ENCODE measurements at places on chromosomes 7 and 10.

GRCh38 chr7:38017320-38017719 lies 96.9 kb downstream of the EPDR1 start:
- no peak for DNase-seq

DNA sequence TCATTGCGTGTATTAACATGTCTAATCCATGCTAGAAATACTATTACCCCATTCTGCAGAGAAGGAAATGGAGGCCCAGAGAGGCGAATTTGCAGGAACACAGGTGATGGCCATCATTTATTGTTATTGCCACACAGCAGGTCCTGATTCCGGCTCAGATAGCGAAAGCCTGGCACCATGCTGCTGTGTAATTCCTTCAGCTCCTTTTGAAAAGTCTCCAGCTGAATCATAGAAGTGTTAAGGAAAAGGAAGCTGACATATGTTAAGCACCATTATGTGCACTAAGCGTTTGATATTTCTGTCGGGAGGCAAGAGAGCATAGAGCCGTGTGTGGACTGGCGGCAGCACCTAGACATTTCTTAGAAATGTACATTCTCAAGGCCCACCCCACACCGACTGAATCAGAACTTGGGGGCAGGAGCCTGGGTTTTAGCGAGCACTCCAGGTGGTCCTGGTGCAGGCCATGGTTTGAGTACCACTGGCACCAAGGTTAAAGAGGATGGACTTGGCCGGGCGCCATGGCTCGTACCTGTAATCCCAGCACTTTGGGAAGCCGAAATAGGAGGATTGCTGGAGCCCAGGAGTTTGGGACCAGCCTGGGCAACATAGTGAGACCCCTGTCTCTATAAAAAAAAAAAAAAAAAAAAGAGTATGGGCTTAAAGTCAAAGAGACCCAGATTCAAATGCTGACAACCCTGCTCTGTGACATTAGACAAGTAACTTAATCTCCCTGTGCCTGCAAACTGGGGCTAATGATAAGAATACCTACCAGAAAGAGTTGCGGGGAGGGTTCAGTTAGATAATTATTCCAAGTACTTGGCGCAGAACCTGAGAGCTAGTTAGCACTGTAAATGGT lies 52.2 kb downstream of the UNC5B start:
- DNase-seq: no peak

DNA sequence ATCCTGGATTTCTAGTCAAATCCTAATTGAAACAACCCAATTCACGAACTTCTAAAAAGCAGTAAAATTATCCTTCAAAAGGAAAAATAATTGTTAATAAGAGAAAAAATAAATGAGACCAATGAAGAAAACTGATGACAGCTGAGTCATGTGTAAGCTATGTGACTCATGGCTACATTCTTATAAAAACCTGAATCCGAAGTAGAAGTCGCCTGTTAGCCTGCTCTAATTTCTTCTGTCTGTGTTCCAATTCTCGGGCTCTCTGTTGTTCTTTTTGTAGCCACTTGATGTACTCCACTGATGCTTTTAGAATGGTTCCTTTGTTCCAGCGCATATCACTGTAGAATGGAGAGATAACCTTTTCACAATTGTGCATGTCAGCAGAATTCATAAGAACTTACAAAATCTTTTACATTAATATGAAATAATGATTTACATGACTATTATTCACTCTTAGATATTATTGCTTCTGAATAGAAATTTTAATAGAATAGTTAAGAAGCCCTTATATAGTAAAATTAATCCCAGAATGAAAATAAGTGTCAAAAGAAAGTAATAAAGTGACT lies 88.8 kb downstream of the TFEC start:
- DNase-seq: no peak

- no peak for DNase-seq
Observed at GRCh38 chr10:25100141-25100540, 74.7 kb upstream of the GPR158 start.

DNA sequence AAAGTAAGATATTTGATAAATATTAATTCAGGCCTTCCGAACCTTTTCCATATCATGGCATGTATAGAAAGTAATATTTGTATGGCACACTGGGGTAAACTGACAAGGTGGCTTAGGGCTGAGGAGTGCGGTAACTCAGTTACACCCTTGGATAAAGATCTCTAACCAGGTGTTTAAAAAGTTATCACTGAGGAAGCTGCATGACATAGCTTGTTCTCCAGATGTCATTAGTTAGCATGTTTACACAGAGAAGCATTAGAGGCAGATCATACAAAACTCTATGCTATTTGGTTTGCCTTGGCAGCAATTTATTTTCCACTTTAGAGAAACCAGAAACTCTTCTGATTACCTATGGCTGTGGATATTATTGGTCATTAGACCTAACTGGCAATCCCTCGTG lies 118.2 kb downstream of the ST7 start:
- no peak for DNase-seq

- no peak for DNase-seq
Observed at GRCh38 chr7:148912758-148913541, 28.9 kb upstream of the EZH2 start.

DNA sequence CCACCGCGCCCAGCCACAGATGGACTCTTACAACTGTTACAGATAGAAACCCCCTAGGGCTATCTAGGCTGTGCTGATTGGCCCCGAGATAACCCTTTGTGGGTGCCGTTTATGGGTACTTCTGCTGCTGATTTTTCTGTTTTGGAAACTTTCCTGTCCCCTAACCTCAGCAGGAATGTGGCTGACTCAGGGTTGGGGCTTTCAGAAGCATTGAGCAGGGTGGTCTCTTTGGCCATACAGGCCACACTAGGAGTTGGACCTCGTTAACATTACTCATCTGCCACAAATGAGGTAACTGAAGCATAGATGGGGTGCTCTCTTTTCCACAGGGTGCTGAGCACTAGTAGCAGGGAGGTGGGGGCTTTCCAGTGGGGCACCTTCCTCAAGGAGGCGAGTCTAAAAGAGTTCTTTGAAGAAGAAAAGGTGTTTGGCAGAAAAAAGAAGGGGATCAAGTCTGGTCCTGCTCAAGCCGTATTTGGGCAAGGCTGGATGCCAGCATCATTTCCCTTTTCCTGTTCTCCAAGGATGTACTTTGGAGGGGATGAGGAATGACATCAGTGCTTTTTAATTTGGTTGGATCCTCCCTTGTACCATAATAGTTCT lies 6.4 kb downstream of the ZSCAN25 start:
- no peak for DNase-seq

GRCh38 chr10:85784792-85785191 lies 581.8 kb downstream of the GRID1 start:
- no peak for DNase-seq

DNA sequence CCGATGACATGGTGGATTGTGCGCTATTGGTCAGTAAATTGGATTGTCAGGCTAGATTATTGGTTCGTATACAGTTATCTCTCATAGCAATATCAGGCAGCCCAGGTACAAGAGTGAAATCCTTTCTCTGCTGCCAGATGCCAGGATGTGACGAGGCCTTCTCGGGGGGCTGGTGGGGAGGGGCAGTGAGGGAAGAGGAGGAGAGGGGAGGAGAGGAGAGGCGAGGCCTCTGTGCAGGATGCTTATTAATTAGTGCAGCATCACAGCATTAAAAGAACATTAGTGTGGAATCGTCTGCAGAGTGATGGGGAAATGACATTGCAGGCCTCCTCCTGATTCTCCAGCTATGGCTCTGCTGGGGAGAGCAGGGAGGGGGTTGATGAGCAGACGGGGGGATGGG lies 30.5 kb upstream of the SLF2 start:
- DNase-seq: no peak

GRCh38 chr10:70726909-70727495 lies 54.7 kb downstream of the ADAMTS14 start:
- no peak for DNase-seq

DNA sequence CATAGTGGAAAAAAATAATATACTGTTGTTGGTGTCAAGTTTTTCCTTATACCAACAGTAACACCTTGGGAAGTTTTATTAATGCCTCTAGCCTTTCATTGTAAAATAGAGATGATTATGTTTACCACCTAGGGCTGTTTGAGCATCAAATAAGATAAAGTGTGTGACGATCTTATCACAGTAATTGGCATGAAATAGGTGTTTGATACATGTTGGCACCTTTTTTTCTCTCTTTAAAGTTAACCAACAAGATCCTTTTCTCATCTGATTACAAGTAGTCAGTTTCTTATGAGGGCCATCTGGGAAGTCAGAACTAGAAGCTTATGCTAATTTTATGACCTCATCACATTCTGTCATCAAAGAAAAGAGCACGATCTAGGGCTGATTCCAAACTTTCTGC lies 669.5 kb downstream of the CCSER2 start:
- DNase-seq: no peak

DNA sequence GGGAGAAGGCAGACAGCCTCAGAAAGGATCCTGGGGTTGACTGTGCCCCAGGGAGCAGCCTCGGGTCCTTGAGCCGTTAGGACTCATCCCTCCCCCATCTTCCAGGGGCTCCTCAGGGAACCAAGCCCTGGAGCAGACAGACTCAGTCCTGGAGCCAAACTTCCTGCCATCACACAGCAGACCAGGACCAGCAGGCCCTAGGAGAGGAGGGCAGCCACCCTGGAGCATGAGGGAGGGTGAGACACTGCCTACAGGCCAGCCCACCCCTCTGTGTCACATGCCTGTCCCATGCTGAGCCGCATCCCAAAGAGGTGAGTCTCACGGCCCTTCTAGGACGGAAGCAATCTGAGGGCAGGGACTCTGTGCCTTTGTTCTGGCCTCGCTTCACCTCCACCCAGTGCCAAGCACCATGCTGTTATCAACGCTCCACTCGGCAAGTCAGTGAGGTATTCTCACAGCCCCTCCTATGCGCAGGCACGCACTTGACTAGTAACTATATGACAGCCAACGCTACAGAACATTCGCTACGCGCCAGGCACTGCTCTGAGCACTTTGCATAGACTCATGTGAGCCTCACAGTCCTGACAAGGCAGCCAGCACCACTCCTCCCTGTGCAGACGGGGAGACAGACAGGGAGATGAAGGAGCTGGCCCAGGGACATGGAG lies 19.1 kb downstream of the MAD1L1 start:
- DNase-seq: no peak

GRCh38 chr7:105297985-105298384 lies 90.7 kb downstream of the SRPK2 start:
- no peak for DNase-seq

DNA sequence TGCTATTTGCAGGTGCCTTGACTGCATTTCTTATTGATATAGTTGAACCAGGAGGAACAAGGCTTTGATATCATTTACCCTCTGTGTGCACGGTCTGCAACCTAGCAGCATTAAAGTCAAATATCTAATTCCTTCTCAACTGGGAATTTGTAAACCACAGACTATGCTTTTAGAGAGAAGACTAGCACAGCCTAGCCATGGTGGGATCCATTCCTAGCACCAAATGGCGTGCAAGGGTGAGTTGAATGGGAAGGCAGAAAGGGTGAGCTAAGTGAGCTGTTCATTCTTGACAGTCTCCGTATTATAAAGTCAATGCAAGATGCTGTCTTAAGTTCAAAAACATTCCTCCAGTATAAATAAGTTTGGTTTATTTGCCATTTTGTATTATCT lies 2.9 kb downstream of the ZNF365 start:
- DNase-seq: no peak

GRCh38 chr10:50552771-50553535 lies 70.8 kb downstream of the SGMS1 start:
- DNase-seq: no peak

DNA sequence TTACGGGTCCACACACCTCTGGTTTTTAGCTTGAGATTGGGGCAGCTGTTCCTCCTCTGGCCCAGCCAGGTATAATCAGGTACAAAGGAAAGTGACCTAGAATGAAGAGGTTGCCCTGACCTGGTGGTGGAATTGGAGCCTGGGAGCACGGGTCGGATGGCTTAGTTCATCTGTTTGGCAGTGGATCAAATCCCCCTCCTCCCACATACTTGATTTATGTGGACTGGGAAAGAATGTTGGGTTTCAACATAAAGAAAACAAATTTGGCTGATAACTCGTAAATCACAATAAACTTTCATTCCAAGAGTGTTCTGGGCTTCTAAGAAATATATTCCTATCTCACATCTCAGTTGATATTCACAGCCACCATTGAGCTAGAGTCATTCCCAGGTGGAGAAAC lies 186.8 kb downstream of the CUX1 start:
- DNase-seq: no peak

DNA sequence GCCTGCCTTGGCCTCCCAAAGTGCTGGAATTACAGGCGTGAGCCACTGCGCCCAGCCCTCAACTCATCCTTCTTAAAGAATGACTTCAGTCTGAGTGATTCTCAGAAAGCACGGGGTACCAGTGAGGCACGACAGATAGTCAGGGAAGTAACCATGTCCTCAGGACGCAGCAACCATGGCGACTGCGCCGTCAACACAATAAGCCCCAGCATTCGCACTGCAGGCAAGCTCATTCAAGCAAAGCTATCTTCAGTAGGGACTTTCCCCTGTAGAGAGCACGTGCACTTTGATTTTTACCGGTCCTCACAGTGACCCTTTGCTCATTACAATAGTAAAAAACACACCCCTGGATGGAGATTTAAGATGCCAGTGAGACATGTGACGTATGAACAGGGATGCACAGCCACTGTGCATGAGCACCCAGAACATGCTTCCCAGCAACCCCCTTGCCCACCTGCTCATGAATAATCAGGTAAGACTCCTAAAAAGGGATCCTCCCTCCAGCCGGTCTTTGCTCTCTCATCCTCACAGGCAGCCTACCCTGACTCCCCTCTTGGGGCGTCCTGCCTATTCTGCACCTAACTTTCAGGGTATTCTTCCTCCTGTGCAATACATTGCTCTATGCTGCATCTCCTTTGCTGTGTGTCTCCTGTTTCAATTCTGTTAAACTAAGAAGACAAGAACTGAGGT lies 9.1 kb downstream of the WDR86 start:
- DNase-seq: no peak

- no peak for DNase-seq
Observed at GRCh38 chr7:2006921-2007381, 225.8 kb downstream of the MAD1L1 start.

GRCh38 chr7:150405584-150406311 lies 26.6 kb downstream of the ZNF775 start:
- DNase-seq: no peak

GRCh38 chr10:70267161-70267933 lies 16.5 kb downstream of the NPFFR1 start:
- no peak for DNase-seq

DNA sequence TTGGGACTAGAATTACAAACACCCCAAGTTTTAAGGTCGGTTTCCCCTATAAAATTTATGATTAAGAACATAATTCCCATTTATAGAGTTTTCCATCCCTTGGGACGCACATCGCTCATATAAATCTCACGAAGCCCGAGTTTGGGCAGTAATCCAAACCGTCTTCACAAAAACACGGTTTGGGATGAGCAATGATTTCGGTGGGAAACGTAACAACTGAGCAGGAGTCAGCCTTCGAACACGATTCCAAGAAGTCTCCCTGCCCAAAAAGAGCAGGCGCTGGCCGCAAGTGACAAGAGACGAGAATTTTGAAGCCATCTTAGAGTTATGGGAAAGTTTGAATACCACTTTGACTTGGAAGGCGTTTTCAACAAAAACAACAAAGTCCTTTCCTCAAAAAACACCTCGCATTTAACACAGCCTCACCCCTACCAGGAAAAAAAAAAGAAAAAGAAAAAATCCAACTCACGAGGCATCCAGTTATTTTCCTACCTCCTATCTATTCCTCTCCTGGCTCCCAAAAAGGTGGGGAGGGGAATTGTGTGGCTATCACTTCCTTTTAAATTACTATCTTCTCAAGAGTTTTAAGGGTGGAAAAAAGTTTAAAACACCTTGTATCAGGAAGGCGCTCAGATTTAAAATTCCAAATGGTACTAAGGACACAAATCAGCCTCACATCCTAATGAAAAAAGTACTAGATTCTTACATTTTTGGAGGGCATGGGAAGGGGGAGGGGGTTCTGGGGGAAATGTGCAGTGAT lies 1.6 kb downstream of the SEPHS1 start:
- DNase-seq: no peak

- DNase-seq: no peak
Observed at GRCh38 chr7:19118636-19119371, 1.4 kb upstream of the TWIST1 start.

All from stimulated activated CD4-positive, alpha-beta T cell treated with anti-CD3 and anti-CD28 coated beads, Interleukin-15, amount 100 ng/mL, for 1 hour (primary cell).